T-helper 2 cell treated with Interferon-gamma antibody and Interleukin-4, amounts not matched to agents 5 μg/mL and 100 μg/mL, for 36 hours (primary cell): ENCODE measurements at places on chromosomes 6 and 20.
A peak's percentile ranks its signal among the peaks of the same experiment; 100 is the strongest.

GRCh38 chr6:131910956-131911355 is 40.2 kb downstream of the CCN2 start:
- peaks cover 34% of the 10 kb centered on the region for H3K27me3 ChIP-seq
- no peaks in the 10 kb centered on the region for H3K36me3 ChIP-seq
- no peak overlapping the region for H3K4me3 ChIP-seq
- no peak for DNase-seq
- peaks cover 33% of the 10 kb centered on the region for H3K4me1 ChIP-seq

- no peak overlapping the region for H3K4me3 ChIP-seq
- H3K27me3 ChIP-seq: no peaks in the 10 kb centered on the region
- no peak overlapping the region for H3K27ac ChIP-seq
- DNase-seq: no peak
- H3K36me3 ChIP-seq: no peaks in the 10 kb centered on the region
Measured at GRCh38 chr6:44626616-44627015, 239.1 kb downstream of the CDC5L start.

- no peak overlapping the region for H3K27ac ChIP-seq
- H3K36me3 ChIP-seq: peaks cover 51% of the 10 kb centered on the region
- no peaks in the 10 kb centered on the region for H3K27me3 ChIP-seq
- DNase-seq: no peak
Measured at GRCh38 chr6:45009576-45009975, 318.6 kb upstream of the RUNX2 start.

- no peak overlapping the region for H3K27ac ChIP-seq
- no peak overlapping the region for H3K4me3 ChIP-seq
- no peaks in the 10 kb centered on the region for H3K27me3 ChIP-seq
- no peaks in the 10 kb centered on the region for H3K4me1 ChIP-seq
Measured at GRCh38 chr6:51261691-51262090, 443.0 kb downstream of the TFAP2B start.

- peaks cover 3% of the 10 kb centered on the region for H3K36me3 ChIP-seq
- no peaks in the 10 kb centered on the region for H3K27me3 ChIP-seq
- DNase-seq: no peak
- no peak overlapping the region for H3K4me3 ChIP-seq
Measured at GRCh38 chr20:35561671-35562070, 19.8 kb downstream of the ERGIC3 start.

DNA sequence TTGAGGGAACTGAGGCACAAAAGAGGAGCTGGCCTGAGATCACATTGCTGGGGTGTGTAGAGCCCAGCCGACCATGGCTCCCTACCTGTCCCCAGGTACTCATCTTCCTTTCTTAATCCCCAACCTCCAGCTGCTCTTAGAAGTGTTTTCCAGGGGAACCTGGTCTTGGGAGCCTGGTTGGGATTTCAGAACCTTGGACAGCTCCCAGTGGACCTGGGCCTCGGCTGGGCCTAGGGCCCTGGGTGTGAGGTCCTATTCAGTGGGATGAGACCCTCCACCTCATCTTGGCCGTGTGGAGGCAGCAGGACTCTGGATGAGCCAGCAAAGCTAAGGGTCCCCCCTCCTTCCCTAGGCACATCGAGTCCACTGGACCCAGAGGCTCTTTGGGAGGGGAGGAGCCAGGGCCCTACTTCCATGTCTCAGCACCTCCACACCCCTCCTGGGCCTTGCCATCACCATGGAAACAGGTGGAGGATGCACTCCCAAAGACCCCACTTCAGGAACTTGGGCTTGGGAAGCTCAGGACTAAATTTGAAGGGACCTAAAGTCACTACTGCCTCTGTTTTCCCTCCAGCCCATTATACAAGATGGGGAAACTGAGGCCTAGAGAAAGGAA is 38.5 kb downstream of the DLGAP4 start:
- H3K4me1 ChIP-seq: no peaks in the 10 kb centered on the region
- no peak overlapping the region for H3K4me3 ChIP-seq
- H3K36me3 ChIP-seq: no peaks in the 10 kb centered on the region

GRCh38 chr20:49276961-49277785 is 684 bp downstream of the ZNFX1 start:
- peaks cover 45% of the 10 kb centered on the region for H3K4me1 ChIP-seq
- no peaks in the 10 kb centered on the region for H3K27me3 ChIP-seq
- H3K36me3 ChIP-seq: peaks cover 73% of the 10 kb centered on the region
- peak overlapping the region; percentile 99 for H3K4me3 ChIP-seq

DNA sequence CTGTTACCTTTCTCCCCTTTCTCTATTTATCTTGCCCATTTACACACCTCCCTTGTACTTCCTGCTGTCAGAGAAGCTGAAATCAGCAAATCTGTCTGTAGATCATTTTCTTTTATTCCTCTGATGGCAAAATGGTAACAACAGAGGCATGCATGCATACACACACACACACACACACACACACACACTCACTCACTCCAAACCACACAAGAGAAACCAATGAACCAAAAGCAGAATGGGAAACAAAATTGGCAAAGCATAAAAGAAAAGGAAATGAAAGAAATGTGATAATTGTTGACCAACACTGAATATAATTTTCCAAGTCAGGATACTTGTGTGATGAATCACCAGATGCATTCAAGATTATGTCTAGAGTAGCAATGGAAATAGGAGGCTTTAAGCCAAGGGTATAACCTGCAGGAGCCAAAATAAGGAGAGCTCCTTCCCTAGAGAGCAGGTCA is 172.4 kb downstream of the PLCB4 start:
- no peaks in the 10 kb centered on the region for H3K4me1 ChIP-seq
- no peaks in the 10 kb centered on the region for H3K36me3 ChIP-seq
- no peak for DNase-seq
- no peak overlapping the region for H3K27ac ChIP-seq

GRCh38 chr6:108730635-108731515 is 117.3 kb upstream of the ARMC2 start:
- no peak overlapping the region for H3K27ac ChIP-seq
- DNase-seq: no peak
- H3K27me3 ChIP-seq: peaks cover 34% of the 10 kb centered on the region
- no peaks in the 10 kb centered on the region for H3K36me3 ChIP-seq

DNA sequence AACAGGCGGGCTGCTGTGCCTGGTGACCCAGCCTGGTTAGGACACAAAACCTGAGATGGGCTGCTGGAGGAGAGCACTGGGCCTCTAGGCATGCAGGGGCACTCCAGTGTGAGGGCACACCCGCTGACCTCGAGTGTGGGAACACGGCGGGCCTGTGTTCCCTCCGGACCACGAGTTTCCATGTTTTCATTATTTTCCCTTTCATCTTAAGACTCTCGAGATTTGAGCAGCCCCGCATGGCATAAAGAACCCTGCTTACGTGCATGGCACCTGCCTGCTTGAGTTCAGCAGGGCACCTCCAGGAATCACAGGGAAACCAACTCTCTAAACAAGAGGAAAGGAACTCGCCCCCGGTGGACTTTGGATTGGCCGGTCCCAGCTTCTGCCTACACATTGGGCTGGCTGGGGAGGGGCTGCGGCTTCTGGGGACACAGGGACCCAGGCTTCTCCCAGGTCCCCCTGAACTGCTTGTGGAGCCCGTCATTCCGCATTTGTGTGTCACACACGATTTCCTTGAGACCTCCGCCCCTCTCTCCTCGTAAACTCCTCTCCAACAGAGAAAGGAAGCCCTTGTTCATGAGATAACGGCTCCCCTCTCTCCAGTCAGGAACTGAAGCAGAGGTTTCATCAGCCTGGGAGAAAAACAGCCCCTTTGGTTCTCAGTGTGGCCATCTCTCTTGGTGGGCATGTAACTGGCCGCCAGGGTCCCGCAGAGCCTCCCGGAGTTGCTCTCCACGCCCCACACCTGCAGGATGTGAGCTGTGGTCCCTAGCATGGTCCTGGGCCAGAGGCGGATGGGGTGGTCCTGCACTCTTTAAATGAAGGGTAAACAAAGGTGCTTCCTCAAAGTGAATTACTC is 181.8 kb downstream of the TTLL2 start:
- no peaks in the 10 kb centered on the region for H3K36me3 ChIP-seq
- H3K27me3 ChIP-seq: no peaks in the 10 kb centered on the region
- H3K4me1 ChIP-seq: no peaks in the 10 kb centered on the region
- DNase-seq: no peak
- H3K4me3 ChIP-seq: no peak overlapping the region
- no peak overlapping the region for H3K27ac ChIP-seq

GRCh38 chr6:38714239-38715015 is 684 bp upstream of the DNAH8 start:
- H3K4me3 ChIP-seq: peak overlapping the region; percentile 70
- peak overlapping the region; percentile 95 for H3K27ac ChIP-seq
- no peak for DNase-seq
- peaks cover 21% of the 10 kb centered on the region for H3K27me3 ChIP-seq

DNA sequence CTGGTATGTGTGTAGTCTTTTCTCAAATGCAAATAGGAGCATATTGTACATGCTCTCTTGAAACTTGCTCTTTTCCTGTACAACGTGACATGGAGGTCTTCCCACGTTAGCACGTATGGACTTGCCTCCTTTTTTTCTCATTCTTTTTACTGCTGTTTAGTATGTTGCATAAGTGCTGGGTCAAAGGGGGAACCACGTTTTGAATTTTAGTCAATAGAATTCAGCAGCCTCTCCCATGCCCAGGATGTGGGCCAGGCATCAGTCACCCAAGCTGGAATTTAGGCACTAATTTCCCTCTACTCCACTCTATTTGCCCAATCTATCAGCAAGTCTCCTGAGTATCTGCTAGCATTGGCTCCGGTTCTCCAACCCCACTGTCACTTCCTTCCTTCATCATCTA is 41.5 kb upstream of the RNF24 start:
- H3K36me3 ChIP-seq: no peaks in the 10 kb centered on the region
- H3K27ac ChIP-seq: no peak overlapping the region
- no peak overlapping the region for H3K4me3 ChIP-seq
- peaks cover 5% of the 10 kb centered on the region for H3K27me3 ChIP-seq
- H3K4me1 ChIP-seq: peaks cover 37% of the 10 kb centered on the region

GRCh38 chr6:10170816-10171215 is 244.1 kb downstream of the TFAP2A start:
- no peak for DNase-seq
- H3K4me3 ChIP-seq: no peak overlapping the region
- H3K4me1 ChIP-seq: no peaks in the 10 kb centered on the region
- no peak overlapping the region for H3K27ac ChIP-seq

DNA sequence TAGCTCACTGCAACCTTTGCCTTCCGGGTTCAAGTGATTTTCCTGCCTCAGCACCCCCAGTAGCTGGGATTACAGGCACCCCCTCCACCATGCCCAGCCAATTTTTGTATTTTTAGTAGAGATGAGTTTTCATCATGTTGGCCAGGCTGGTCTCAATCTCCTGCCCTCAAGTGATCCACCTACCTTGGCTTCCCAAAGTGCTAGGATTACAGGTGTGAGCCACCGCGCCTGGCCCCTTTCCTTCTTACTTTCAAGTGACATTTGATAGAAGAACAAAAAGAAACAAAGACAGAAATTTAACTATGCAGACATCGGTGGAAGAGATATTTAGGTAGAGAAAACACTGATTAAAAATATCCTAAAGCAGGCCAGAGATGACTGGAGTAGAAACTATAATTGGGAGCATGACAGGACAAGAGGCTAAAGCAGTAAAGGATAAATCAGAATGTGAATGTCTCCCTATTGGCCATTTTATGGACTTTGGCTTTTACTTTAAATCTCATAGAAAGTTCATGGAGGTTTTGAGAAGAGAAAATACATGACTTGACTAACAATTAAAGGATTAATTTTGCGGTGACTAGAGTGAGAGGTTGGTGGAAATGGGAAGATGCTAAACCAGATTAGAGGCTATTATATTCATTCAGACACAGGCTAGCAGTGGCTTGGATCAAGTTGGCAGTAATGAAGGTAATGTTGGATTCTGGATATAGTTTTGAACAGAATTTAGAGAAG is 2.2 kb upstream of the EYS start:
- no peak for DNase-seq
- no peaks in the 10 kb centered on the region for H3K4me1 ChIP-seq
- no peak overlapping the region for H3K4me3 ChIP-seq
- H3K36me3 ChIP-seq: no peaks in the 10 kb centered on the region

GRCh38 chr20:40650707-40651106 is 38.3 kb downstream of the MAFB start:
- DNase-seq: no peak
- H3K27me3 ChIP-seq: no peaks in the 10 kb centered on the region
- no peak overlapping the region for H3K27ac ChIP-seq
- H3K36me3 ChIP-seq: no peaks in the 10 kb centered on the region
- H3K4me3 ChIP-seq: no peak overlapping the region

DNA sequence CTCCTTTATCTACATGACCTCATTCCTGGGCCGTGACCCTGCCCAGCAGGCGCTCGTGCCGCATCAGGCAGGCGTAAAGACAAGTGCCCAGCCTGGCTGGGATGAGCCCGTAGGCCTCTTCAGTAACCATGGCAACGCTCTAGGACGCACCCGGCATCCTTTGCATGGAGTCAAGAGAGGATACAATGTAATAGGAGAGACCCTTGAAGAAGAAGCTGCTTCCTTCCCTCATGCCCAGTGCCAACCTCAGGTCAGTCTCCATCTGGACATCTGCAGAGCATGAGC is 5.0 kb upstream of the LSM14B start:
- DNase-seq: no peak
- no peaks in the 10 kb centered on the region for H3K27me3 ChIP-seq
- H3K4me3 ChIP-seq: peak overlapping the region; percentile 65
- H3K4me1 ChIP-seq: peaks cover 26% of the 10 kb centered on the region

DNA sequence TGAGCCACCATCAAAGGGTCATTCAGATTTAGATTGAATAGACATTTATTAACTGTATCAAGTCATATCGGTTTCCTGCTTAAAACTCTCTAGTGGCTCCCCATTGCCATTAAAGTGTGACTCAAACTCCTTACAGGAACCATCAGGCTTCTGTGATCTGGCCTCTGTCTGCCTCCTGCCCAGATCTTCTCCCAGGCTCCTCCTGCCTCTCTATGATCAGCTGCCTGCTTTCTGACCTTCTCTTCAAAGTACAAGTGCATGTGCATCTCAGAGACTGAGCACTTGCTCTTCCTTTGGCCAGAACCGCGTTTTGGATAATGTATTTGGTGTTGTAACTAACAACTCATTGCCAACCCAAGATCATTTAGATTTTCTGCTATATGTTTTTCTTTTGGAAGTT is 52.7 kb downstream of the IL20RA start:
- H3K27ac ChIP-seq: no peak overlapping the region
- DNase-seq: no peak
- H3K4me3 ChIP-seq: no peak overlapping the region

DNA sequence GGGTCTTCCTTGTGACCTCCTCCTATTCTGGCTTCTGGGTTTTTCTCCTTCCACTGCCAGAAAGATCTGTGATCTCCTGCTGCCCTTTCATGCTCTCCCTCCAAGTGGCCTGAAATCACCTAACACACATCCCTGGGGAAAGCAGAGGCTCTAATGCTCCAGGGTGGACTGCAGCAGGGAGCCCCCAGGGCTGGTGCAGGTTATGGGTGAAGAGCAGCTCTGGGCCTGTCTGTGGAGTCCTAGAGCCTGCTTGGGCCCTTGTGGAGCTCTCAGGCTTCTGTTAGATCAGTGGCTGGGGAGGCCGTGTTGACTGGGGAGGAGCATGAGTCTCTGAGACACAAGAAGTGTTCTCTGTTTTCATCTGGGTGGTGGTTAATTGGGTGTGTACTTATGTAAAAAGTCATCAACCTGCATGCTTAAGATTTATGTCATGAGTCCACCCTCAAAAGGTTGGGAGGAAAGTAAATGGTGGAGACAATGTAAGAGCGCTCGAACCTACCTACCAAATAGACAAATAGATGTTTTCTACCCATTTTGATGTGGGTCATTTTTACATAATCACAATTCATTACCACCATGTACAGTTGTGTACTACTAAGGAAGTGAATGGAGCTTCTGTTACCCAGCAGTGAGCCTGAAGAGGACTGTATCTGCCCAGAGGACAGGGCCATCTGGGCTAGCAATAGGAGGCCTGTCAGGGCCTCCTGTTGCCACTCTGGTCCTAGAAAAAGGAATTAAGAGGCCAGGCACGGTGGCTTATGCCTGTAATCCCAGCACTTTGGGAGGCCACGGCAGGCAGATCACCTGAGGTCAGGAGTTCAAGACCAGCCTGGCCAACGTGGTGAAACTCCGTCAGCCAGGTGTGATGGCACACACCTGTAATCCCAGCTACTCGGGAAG is 32.0 kb upstream of the RNF8 start:
- DNase-seq: no peak
- H3K36me3 ChIP-seq: peaks cover 11% of the 10 kb centered on the region
- H3K4me3 ChIP-seq: no peak overlapping the region
- H3K27me3 ChIP-seq: no peaks in the 10 kb centered on the region
